ENCODE measurements at places on chromosomes 6 and 20.

DNA sequence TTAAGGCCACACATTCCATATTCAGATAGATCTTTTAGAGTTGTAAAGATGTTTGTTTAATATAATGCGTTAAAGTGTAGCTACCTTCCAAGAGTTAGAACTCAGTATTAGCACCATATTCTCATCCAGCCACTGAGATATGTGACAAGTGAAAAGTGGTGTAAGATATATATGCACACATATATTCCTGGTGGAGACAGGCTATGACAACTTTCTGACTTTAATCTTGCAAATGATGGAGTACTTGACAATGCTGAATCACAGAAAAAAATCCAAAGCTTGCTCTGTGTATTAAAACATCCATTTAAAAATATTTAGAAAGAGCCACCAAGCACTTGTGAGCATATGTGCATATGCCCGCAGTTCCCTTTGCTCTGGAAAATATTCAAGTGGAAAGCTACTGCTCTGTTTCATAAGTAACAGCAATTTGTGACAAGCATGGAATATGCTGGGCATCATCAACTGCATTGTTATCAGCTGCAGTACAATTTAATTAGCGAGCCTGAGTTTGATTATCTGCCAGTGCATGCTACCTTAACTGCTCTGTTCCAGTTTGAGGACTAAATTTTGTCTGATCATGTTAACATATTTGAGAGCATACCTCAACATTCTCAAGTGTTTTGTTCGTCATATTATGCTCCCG lies 64.8 kb downstream of the VIP start:
- no peak for DNase-seq

DNA sequence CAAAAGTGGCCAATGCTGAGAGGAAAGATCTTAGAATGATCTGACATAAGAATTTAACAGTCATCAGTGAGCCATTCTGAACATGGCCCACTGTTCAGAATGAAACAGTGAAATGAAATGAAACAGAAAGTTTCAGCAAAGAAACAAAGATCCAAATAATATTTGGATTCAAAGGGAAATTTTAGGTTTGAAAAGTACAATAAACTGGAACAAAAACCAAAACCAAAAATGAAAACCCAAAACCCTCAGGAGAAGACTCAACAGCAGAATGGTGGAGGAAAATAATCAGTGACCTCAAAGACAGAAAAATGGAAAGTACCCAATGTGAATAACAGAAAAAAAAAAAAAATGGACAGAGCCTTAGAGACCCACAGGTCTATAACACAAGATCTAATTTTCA lies 66.1 kb upstream of the EMILIN3 start:
- no peak for DNase-seq

DNA sequence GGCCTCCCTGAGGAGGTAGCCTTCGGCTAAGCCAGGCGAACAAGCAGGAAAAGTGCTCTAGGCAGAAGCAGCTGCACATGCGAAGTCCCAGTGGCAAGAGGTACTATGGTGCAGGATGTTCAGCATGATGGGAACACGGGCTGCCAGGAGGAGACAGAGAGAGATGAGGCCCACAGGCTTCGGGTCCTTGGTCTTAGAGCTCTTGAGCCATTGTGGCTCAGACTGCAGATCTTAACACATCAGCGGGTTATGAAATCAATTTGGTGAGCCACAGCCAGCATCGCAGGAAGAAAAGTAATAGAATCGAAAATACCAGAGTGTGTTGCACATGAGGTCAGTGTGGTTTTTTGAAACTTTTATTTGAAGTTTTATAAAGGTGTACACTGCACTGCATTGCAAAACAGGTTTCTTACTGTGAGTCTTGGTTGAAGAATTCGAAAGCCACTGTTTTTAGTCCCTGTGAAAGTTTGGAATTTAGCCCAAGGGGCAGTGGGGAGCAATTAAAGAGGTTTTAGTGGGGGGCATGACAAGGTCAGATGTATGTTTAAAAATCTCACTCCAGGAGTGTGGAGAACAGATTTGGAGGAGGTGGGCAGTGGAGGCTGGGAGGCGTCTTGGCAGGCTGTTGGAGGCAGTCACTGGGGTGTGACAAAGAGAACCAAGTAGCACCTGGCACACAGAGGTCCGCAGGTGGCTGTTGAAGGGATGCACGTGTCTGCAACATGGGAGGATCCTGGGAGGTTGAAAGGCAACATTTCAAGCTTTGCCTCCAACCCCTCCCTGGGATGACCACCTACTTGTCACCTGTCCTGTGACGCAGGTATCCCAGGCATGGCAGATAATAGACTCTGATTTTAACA lies 69.3 kb downstream of the EYA2 start:
- DNase-seq = no peak

DNA sequence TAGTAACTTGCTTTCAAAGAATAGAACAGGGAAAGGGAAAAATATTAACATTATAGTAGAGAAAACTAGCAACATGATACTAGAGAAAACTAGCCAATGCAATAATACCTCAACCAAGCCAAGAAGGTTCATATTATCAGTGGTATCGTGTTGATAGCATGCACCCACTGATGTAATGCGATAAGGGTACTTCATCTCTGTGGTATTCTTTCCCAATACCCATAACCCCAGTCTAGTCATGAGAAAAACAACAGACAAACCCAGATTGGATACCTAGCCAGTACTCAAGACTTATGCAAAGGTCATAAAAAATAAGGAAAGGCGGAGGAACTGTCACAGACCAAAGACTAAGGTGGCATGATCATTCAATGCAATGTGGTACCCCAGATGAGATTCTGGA lies 21.0 kb downstream of the BLOC1S5 start:
- no peak for DNase-seq

DNA sequence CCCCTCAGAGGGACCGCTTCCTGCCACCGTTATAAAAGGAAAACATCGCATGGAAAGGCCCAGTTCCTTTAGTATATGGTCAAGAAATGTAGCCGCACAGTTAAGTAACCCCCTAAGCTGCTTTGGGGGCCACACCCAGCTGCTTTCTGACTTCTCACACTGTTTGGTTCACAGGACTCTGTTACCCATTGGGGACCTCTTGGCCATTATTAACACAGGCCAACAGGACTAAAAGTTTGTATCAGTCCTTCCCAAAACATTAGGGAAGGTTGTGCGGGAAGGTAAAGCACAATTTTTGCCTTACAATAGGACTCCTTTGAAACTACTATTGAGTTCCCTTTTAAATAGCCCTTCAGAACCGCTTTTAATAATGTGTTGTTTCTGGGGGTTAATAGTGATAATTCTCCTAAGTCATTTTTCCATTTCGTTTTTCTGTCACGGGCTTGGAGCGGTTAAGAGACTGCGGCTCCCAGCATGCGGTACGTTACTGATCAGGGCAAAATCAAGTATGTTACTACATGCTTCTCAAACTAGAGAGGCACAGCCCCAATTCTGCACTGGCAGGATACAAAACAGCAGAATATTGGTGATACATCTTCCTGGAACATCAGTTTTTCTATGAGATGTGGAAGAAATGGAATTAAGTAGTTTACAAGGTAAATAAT lies 668 bp upstream of the RPP40 start:
- no peak for DNase-seq

DNA sequence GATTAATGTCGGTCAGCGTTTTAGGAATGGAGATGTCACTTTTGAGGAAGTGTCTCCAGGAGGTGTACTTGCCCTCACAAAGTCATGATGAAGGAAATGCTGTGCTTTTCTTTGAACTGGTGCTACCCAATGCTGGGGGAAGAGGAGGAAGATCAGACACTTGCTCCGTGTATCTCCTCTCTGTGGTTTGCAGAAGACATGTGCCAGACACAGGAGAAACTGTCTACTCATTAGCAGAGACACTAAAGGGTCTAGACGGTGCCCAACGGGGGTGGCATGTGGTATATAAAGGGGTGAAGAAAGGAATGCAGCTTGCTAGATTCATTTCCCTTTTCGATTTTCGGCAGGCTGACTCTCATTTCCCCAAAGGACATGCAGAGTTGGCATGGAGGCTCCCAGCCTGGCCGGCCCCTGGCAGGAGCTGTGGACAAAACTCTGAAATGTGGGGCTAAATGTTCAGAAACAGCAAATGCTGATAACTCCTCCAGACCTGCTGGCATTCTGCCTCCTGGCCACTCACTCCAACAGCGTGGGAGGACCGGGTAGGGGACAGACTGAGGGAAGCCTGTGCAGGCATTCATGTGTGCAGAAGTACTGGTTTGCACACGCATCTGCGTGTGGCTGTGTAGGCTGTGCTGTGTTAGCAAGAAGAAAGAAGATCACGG lies 59.6 kb upstream of the QKI start:
- peak; percentile 45 for DNase-seq

- no peak for DNase-seq
Observed at GRCh38 chr6:160437775-160438174, 89.6 kb downstream of the SLC22A3 start.

DNA sequence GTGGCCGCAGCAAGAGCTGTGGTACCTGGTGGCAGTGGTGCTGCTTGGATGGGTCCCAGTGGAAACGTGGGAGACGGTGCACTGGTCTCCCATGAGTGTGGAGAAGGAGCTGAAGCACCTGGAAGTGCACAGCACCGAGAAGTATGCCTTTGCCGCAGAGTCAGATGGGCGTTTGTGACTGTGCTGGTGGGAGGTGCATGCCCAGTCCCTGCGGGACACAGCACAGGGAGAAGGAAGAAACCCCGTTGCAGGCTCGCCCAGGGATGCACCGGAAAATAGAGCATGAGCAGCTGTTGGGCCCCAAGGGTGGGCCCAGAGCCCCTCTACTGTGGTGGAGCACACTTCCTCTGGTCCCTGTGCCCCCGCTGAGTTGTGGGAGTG lies 19.3 kb upstream of the RGS17 start:
- no peak for DNase-seq

- DNase-seq = no peak
Observed at GRCh38 chr6:72559067-72559466, 62.8 kb upstream of the KCNQ5 start.

GRCh38 chr6:127855542-127856159 lies 45.2 kb downstream of the THEMIS start:
- DNase-seq = no peak

DNA sequence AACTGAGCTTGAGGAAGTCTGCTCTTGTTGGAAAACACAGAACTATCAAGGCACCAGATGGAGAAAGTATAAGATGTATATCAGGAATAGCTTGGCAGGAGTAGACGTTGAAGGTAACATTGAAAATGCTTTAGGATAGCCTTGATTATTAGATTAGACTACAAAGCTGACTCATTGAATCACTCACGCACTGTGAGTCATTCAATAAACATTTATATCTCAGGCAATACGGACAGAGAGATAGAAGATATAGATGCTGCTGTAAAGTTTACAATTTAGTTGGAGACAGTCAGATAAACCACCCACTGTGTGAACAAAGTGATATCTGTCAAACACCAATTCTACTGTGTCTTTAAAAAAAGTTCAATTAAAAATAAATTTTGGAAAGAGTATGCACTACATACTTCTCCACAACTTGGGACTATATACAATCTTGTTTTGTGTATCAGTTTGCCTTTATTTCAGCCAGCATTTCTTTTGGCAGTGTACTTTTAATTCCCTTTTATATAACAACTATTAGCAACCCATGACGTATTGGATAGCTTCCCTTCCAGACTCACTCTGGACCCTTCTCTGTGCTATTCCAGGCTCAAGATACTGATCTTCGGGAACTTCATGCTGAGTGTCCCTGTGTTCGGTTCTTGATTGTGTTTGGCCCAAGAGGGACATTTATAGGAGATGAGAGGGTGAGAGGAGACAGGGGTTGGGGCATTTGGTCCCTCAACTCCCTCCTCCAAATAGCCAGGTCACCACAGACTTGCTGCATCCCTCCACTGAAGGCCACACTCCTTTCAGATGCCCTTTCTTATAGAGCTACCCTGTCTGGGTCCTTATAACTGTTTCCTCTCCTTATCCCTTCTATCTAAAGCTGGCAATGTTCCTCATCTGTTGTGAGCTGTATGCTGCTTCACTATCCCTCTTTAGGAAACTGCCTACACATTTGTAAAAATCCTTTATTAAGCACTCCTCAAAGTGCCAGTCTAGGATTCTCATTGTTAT lies 176.6 kb upstream of the PTPRK start:
- no peak for DNase-seq

DNA sequence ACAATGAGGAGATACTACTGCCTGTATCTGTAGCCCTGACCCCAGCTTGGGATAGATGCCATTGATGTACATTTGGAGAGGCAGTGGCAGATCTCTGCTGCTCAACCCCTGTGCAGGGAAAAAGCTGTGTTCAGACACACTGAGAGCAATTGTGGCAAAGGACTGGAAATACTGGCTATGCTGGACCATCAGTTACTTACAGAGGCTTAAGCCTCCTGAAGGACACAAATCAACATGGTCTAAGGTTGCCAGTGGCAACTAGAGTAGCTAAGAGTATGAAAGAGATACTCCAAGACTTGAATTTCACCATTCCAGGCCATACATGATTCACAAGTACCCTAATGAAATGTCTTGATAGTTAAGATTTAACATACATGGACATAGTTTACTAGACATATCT lies 32.4 kb upstream of the ENPP4 start:
- DNase-seq = no peak

DNA sequence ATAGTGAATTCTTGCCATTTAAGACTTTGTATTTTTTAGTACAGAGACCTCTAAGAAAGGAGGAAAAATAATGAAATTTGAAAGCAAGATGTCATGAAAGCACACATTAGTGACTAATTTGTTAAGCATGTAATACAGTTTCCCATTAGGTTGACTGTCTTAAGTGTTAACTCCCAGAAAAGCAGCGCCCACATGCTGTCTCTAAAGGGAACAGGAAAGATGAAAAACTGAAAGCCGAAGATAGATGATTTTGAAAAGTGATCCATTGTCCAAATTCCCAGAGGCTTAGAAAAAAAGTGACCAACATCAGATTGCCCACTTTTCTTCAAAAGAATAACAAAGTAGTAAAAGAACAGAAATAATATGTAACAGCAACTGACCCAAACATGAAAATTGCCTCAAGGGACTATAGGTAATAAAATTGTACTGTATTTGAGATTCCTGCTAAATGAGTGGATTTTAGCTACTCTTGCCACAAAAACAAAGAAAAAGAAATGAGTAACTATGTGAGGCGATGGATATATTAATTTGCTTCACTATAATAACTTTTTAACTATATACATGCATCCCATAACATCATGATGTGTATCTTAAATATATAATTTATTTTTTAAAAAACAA lies 83.2 kb upstream of the OGFRL1 start:
- no peak for DNase-seq

GRCh38 chr20:24821391-24821790 lies 127.7 kb upstream of the CST7 start:
- no peak for DNase-seq

- peak; percentile 95 for DNase-seq
Observed at GRCh38 chr6:31462964-31463870, 34.7 kb upstream of the MICB start.

DNA sequence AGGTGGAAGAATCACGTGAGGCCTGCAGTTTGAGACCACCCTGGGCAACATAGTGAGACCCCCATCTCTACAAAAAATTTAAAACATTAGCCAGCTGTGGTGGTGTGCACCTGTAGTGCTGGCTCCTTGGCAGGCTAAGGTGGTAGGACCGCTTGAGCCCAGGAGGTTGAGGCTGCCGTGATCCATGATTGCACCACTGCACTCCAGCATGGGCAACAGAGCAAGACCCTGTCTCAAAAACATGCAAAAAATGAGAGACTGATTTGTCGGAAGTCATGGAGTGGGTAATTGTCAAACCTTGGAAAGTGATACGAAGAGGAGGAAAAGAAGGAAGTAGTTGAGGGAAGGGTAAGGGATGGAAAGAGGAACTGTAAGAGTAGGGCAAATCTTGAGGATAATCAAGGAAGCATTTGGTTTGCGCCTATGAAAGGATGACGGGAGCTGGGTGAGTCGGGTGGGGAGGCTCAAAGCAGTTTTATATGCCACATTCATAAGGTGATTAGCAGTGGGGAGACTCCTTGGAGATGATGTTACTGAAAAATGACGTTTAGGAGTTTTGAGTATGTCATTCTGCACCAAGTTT lies 14.5 kb downstream of the L3MBTL3 start:
- DNase-seq = no peak

All from germinal center (tissue), 1 donor.